Psoas muscle (tissue), 8 donors: ENCODE measurements at places on chromosomes 7 and 10.

DNA sequence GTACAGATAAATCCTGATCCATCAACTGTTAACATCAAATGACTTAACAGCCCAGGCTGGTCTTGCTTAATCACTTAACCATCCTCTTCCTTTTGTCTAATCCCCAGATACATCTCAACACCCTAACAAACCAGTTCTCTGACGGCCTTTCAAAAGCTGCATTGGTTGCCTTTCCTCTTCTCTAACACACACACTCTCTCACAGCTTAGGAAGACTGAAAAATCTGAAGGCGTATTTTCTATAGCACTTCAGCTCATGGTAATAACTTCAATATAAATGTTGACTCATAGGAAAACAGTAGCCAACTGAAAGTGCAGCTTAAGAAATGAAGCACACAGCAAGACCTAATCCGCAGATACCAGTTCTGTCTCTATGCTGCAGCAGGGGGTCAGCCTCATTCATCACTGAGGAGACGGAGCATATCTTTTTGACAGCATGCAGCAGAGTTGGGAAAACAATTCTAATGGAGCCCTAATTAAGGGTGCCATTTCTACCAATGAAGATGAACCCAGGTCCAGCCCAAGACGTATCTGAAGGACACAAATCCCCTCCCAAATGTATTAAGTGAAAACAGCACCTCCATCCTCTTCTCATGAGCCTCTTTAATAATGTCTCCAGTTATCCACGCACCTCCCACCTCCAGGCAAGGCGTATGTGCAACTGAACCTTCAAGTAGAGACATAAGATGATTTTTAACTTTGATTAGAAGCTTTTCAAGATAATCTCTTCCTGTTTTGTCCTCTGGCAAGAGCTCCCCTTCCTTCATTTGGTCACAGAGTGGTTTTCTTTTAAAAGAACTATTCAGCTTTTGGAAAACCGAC lies 211.7 kb upstream of the NFE2L3 start:
- peaks cover 2% of the 10 kb centered on the region for H3K27me3 ChIP-seq
- no peaks in the 10 kb centered on the region for H3K36me3 ChIP-seq
- H3K4me3 ChIP-seq: no peak overlapping the region
- H3K4me1 ChIP-seq: no peaks in the 10 kb centered on the region
- DNase-seq: no peak
- no peak overlapping the region for H3K27ac ChIP-seq

DNA sequence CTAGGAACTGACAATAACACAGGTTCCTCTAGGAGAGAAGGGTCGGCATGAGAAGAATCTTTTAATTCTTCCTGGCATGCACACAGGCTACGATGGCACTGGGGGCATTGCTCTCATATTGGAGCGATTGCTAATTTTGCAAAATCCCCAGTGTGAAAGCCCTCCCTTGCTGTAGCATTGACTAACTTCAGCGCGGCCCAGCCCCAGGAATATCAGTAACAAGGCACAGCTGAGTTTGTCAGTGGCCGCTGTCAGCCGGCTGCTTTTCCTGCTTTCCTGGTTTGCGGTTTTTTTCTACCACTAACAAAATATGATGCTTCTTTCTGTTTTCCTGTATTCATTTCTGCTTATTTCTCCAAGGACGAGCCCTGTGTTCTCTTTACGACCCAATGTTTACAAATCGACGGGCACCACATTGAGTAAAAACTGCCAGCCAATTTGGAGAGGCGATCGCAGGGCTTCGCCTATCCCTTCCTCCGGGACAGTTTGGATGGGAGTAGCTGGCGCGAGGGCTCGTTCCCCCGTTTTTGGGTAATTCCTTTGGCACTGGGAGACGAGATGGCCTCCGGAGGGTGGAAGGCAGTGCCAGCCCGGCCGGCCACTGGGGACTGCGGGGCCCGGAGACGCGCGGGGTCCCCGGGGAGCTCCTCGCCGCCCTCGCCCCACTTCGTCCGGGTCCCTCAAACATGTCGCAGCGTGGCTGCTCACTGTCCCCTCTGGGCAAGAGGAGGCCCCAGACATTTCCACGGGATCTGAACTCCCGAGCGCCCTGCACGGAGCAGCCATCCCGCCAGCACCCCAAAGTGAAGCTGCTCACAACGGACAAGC lies 967 bp downstream of the ADARB2 start:
- H3K27ac ChIP-seq: no peak overlapping the region
- no peaks in the 10 kb centered on the region for H3K4me1 ChIP-seq
- no peak for DNase-seq
- H3K27me3 ChIP-seq: peaks cover 37% of the 10 kb centered on the region

DNA sequence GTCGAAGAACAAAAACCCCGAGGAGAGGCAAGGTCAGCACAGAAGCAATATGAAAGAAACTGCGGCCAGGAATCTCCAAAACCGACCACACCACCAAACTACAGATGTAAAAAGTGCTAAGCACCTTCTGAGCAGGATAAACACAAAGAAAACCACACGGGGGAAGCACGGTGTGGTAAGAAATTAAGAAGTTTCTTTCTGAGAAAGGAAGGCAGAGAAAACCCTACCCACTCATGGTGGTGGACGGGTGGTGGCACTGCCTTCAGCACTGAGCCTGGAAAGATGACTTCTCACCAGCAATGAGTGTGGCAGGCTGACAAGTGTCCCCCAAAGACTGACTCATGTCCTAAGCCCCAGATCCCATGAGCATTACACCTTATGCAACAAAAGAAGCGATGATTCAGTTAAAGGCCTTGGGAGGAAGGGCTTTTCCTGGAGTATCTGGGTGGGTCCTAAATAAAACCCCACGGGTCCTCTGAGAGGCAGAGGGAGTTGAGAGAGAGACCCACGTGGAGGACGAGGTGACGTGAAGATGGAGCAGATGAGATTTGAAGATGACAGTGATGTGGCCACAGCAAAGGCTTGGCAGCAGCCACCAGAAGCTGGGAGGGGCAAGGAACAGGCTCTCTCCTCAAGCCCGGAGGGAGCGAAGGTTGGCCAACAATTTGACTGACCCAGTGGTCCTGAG lies 124.9 kb downstream of the DLG5 start:
- no peak for DNase-seq
- H3K27ac ChIP-seq: no peak overlapping the region
- H3K4me3 ChIP-seq: no peak overlapping the region
- H3K36me3 ChIP-seq: peaks cover 100% of the 10 kb centered on the region
- no peaks in the 10 kb centered on the region for H3K27me3 ChIP-seq

DNA sequence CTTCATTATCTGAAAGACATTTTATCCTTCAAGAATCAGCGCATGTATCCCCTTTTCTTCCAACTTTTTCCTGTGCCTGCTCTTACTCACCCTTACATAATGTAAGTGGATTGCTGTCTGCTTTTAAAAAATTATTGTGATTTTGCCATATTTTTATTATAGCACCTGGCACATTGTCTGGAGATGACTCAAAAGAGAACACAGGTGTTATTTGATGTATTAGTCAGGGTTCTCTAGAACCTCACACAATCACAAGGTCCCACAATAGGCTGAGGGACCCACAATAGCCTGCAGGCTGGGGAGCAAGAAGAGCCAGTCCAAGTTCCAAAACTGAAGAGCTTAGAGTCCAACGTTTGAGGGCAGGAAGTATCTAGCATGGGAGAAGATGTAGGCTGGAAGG lies 390.0 kb downstream of the EXOC4 start:
- H3K27me3 ChIP-seq: no peaks in the 10 kb centered on the region
- no peak overlapping the region for H3K27ac ChIP-seq
- H3K36me3 ChIP-seq: no peaks in the 10 kb centered on the region
- H3K4me1 ChIP-seq: no peaks in the 10 kb centered on the region
- DNase-seq: no peak

DNA sequence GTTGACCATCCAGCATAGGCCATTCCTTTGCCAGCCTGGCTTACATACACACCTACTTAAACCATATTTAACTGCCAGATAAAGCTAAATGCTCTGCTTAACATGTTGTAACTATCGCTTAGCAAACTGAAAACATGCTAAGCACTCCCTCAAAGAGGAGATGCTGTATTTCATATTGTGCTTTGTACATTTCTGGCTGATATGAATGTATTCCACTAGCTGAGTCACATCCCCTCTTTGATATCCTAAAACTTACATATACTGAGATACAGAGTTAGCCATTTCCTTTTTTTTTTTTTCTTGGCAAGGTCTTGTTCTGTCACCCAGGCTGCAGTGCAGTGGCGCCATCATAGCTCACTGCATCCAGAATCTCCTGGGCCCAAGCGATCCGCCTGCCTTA lies 99.4 kb downstream of the TPST1 start:
- no peak overlapping the region for H3K27ac ChIP-seq
- H3K4me3 ChIP-seq: no peak overlapping the region
- H3K36me3 ChIP-seq: no peaks in the 10 kb centered on the region
- no peaks in the 10 kb centered on the region for H3K27me3 ChIP-seq
- no peaks in the 10 kb centered on the region for H3K4me1 ChIP-seq

- no peaks in the 10 kb centered on the region for H3K27me3 ChIP-seq
- H3K4me1 ChIP-seq: no peaks in the 10 kb centered on the region
- H3K4me3 ChIP-seq: no peak overlapping the region
- H3K36me3 ChIP-seq: no peaks in the 10 kb centered on the region
Observed at GRCh38 chr10:46992803-46993561, 81.8 kb downstream of the PTPN20 start.
